ENCODE measurements at places on chromosomes 4 and X.
A peak's percentile ranks its signal among the peaks of the same experiment; 100 is the strongest.

DNA sequence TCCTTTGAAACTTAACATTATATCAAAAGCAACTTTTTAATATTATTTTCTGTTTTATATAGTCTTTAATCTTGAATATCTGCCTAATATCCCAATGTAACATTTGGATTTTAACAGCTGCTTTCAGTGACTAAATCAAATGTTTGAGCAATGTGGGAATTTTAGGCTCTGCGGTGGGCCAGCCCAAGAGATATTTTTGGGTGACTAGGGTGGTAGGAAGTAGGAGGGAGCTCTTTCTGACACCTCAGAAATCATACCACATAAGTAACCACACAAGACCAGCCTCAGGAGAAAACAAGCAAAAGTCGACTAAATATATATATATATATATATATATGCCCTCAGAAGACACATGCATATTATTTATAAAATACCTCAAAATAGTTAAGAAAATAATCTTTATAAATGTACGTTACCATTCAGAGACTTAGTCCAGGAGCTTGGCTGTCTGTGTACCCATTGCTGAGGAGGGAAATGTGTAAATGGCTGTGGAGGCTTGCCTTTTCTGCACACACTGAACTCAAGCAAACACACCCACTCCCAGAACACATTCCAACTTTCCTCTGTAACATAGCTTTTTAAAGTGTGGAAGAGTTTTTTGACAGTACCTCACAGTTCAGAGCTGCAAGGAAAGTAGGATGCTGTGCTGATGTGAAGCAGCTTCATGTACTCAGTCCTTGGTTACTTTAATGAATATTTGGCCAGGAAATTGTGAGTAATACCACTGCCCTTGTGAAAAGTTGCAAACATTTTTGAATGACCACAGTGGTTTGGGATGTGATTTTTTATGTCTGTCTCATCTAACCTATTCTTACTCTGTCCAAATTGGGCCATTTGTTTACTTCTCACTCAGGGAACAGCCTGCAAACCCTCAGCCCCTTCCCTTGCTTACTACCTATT is at the start of gene RTL3:
Gene RTL3, minus strand, starts transcription at position 484 of the 900 bp plus-strand sequence. CDS start 908 bp downstream, outside the sequence.
- peak within 1 kb of the TSS; percentile 44 for H3K27ac ChIP-seq
- H3K27me3 ChIP-seq, result no peaks in the 10 kb centered on the region
- peaks cover 24% of the 10 kb centered on the region for H3K4me1 ChIP-seq
- no peaks in the 10 kb centered on the region for H3K36me3 ChIP-seq

DNA sequence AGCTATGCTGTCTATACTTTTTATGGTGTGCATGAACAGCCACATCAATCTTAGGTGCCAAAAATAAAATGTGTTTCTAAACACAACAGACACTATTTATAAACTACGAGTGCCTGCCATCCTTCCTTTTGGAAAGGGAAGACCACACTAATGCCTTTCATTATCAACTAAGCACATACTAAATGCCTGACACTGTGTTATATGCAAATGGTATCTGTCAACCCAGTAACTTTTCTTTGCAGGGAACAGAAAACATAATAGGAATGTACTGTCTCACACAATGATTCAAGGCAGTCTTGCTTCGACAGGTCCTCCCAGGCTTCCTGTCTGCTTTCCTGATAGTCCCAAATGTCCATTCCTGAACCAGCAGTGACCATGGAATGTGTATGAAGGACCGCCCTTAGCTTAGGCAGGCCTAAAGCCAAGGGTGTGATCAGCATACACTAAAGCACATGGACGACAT is 43.8 kb downstream of the ADGRA3 start:
- no peak overlapping the region for H3K4me3 ChIP-seq
- no peak for DNase-seq
- H3K27me3 ChIP-seq, result no peaks in the 10 kb centered on the region

- no peak for DNase-seq
- H3K27me3 ChIP-seq, result peaks cover 11% of the 10 kb centered on the region
- H3K4me3 ChIP-seq, result no peak overlapping the region
- H3K4me1 ChIP-seq, result peaks cover 6% of the 10 kb centered on the region
- H3K36me3 ChIP-seq, result no peaks in the 10 kb centered on the region
- H3K27ac ChIP-seq, result no peak overlapping the region
Measured at GRCh38 chr4:56551516-56551915, 45.9 kb downstream of the ARL9 start.

- no peaks in the 10 kb centered on the region for H3K27me3 ChIP-seq
- no peaks in the 10 kb centered on the region for H3K36me3 ChIP-seq
- no peak for DNase-seq
- H3K4me3 ChIP-seq, result no peak overlapping the region
- H3K4me1 ChIP-seq, result no peaks in the 10 kb centered on the region
Measured at GRCh38 chr4:75004755-75005668, 72.1 kb downstream of the PARM1 start.

GRCh38 chr4:2260344-2261109 is 1.4 kb downstream of the MXD4 start:
- H3K4me3 ChIP-seq, result peak overlapping the region; percentile 65
- H3K36me3 ChIP-seq, result no peaks in the 10 kb centered on the region
- H3K27me3 ChIP-seq, result no peaks in the 10 kb centered on the region
- no peak for DNase-seq
- no peaks in the 10 kb centered on the region for H3K4me1 ChIP-seq
- H3K27ac ChIP-seq, result no peak overlapping the region

- H3K4me3 ChIP-seq, result no peak within 1 kb of the TSS
- H3K27me3 ChIP-seq, result peaks cover 10% of the 10 kb centered on the region
- peaks cover 31% of the 10 kb centered on the region for H3K4me1 ChIP-seq
- H3K27ac ChIP-seq, result no peak within 1 kb of the TSS
- DNase-seq, result no peak
Measured at GRCh38 chr4:121164291-121164690, at the start of gene TNIP3. TSS of gene TNIP3 (minus strand) at chr4:121164321. CDS start at chr4:121164125, 196 bp downstream.

DNA sequence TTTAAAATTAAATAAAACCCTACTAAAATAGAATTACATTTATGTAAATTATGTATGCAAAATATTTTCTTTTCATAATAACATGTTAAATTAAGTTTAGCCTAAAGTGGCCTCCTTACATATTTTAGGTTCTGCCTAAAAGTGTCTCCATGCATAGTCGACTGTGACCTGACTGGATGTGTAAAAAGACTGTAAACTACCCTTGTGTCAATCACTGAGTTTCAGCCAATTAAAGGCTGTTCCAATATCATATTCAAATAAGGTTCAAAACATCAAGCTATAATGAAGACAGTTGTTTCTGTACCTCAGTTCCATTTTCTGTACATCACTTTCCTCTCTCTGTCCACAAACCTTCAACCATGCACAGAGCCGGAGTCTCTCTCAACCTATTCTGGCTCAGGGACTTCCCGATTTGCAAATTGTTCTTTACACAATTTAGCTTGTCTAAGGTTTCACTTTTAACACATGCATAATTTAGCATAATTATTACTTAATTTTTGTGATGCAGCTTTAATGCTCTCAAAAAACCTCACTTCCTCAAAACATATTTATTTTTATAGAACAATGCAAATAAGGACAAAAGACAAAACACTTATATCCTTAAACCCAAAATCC is 60.1 kb downstream of the SH3RF1 start:
- no peaks in the 10 kb centered on the region for H3K27me3 ChIP-seq
- H3K36me3 ChIP-seq, result no peaks in the 10 kb centered on the region
- no peaks in the 10 kb centered on the region for H3K4me1 ChIP-seq
- no peak overlapping the region for H3K4me3 ChIP-seq

DNA sequence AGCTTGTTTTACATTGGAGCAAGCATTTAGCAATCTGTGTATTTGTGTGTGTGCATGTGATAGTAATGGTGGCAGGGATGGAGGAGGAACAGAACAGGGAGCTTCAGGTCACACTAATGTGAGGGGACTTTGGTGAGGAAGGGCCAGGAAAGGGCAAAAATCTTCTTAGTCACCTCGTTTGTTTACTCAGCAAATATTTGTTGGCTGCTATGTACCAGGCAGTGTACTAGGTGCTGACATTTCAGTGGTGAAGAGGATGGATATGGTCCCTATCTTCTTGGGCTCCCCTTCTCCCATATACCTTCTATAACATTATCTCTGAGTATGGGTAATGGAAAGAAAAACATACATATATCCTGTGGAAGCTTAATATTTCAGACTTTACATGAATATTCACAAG is 48.5 kb upstream of the HDAC8 start:
- peaks cover 29% of the 10 kb centered on the region for H3K4me1 ChIP-seq
- H3K4me3 ChIP-seq, result peak overlapping the region; percentile 78
- peaks cover 7% of the 10 kb centered on the region for H3K36me3 ChIP-seq
- no peak for DNase-seq
- H3K27ac ChIP-seq, result peak overlapping the region; percentile 97
- H3K27me3 ChIP-seq, result peaks cover 3% of the 10 kb centered on the region

- H3K4me1 ChIP-seq, result peaks cover 20% of the 10 kb centered on the region
- H3K4me3 ChIP-seq, result no peak overlapping the region
- H3K27me3 ChIP-seq, result no peaks in the 10 kb centered on the region
- no peaks in the 10 kb centered on the region for H3K36me3 ChIP-seq
- no peak overlapping the region for H3K27ac ChIP-seq
Measured at GRCh38 chr4:118158763-118159375, 124.6 kb downstream of the NDST3 start.

DNA sequence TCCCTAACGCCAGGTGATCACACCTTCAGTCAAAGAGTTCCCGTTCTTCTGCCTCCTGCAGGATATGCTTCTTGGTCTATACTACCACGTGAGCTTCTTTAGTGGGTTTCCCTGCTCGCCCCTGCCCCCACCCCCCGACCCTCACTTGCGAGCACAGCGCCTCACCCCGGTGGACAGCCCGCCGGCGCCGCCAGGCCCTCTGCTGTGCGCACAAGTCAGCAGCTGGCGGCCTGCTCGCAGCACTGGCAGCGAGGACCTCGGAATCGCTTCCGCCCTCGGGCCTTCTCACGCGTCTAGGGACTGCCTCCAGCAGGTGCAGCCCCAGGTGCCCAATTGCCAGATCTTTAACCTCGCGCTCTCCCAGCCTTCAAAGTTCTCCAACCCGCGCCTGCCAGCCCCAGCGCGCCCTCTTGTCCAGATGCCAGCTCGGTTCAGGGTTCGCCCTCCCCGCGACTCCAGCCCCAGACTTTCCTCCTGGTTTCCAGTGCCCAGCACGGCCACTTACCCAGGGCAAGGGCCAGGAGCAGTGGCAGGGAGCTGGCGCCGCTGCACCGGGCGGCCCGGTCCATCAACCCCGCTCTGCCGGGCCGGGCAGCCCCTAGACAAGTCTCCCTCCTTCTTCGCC is 454 bp downstream of the BTC start:
- no peaks in the 10 kb centered on the region for H3K36me3 ChIP-seq
- H3K4me1 ChIP-seq, result no peaks in the 10 kb centered on the region
- H3K4me3 ChIP-seq, result no peak overlapping the region
- peaks cover 34% of the 10 kb centered on the region for H3K27me3 ChIP-seq
- DNase-seq, result no peak
- H3K27ac ChIP-seq, result no peak overlapping the region

DNA sequence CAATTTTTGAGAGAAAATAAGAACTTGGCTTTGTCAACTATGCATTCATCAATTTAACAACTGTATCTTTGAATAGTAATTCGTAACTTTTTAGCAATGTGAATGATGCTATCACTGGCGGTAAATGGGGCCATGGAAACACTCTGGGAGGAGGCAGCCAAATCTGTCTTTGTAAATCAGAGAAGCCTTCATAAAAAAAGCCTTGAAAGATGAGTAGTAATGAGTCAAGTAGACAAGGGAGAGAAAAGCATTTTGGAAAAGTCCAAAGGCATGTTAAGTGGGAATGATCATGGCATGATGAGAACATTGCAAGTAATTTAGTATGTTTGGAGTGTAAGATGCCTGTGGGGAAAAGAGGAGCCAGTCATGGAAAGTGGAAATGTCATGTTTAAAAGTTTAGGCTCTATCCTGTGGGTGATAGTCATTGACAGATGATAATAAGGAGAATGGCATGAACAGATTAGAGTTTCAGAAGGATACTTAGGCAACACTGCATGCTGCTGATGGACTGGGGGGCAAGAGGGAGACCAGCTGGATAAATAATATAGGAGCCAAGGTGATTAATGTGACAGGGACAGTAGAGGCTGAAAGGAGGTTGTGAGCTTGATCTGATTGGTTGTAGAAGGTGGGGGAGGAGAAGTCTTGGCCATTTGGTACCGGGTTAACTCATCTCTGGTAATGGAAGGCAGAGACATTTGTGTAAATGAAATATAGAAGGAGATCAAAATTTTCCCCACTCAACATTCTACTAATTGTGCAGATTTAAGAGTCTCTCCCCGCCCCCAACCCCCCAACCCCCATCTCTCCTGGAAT is 16.3 kb downstream of the SPRY1 start:
- H3K27me3 ChIP-seq, result no peaks in the 10 kb centered on the region
- H3K4me3 ChIP-seq, result peak overlapping the region; percentile 30
- H3K36me3 ChIP-seq, result peaks cover 2% of the 10 kb centered on the region
- peaks cover 52% of the 10 kb centered on the region for H3K4me1 ChIP-seq
- H3K27ac ChIP-seq, result peak overlapping the region; percentile 95
- DNase-seq, result no peak

GRCh38 chrX:8981723-8982122 is 52.2 kb downstream of the FAM9B start:
- peaks cover 6% of the 10 kb centered on the region for H3K27me3 ChIP-seq
- no peaks in the 10 kb centered on the region for H3K36me3 ChIP-seq
- peaks cover 16% of the 10 kb centered on the region for H3K4me1 ChIP-seq
- H3K4me3 ChIP-seq, result no peak overlapping the region
- DNase-seq, result peak; percentile 5
- H3K27ac ChIP-seq, result no peak overlapping the region

DNA sequence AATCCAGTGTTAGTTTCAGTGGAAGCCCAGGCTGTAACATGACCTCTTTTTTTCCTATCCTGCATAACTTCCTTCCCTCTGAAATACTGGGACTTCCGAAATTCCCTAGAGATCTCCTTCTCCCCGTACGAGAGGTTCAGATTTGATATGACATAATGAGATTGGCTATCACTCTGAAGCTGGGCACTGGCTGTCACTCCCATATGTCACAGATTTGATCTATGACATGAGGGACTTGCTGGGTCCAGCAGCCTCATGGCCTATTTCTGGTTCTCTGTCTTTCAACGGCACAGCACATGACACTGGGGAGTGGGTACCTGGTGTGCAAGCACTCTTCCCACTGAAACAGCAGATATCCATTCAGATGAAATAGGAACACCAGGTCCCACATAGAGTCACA is 36.7 kb downstream of the PF4 start:
- H3K36me3 ChIP-seq, result no peaks in the 10 kb centered on the region
- no peak for DNase-seq
- H3K27me3 ChIP-seq, result peaks cover 34% of the 10 kb centered on the region
- H3K27ac ChIP-seq, result no peak overlapping the region
- no peaks in the 10 kb centered on the region for H3K4me1 ChIP-seq

DNA sequence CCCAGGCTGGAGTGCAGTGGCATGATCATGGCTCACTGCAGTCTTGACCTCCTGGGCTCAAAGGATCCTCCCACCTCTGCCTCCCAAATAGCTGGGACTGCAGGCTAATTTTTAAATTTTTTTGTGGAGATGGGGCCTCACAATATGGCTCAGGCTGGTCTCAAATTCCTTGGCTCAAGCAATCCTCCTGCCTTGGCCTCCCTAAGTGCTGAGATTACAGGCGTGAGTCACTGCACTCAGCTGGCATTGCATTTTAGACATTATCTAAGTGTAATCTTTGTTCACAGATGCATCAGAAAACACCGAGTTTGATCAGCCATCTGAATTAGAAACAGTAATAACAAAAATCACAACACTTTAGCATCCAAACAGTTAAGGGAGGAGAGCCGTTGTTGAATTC is 53.4 kb upstream of the CBR4 start:
- DNase-seq, result no peak
- H3K4me3 ChIP-seq, result no peak overlapping the region
- peaks cover 2% of the 10 kb centered on the region for H3K27me3 ChIP-seq
- no peak overlapping the region for H3K27ac ChIP-seq
- H3K4me1 ChIP-seq, result no peaks in the 10 kb centered on the region
- no peaks in the 10 kb centered on the region for H3K36me3 ChIP-seq

Measured in activated T-helper 1 cell treated with anti-CD3 and anti-CD28 coated beads, Interleukin-12 subunit alpha, Interleukin-12 subunit beta, Interleukin-2, Interleukin-4 antibody, amounts not matched to agents 30 ng/mL and 10 ng/mL and 1 ng/mL, durations not matched to agents 14 hours and 24 hours and 36 hours (primary cell).